ENCODE measurements at places on chromosomes 7 and 10.

DNA sequence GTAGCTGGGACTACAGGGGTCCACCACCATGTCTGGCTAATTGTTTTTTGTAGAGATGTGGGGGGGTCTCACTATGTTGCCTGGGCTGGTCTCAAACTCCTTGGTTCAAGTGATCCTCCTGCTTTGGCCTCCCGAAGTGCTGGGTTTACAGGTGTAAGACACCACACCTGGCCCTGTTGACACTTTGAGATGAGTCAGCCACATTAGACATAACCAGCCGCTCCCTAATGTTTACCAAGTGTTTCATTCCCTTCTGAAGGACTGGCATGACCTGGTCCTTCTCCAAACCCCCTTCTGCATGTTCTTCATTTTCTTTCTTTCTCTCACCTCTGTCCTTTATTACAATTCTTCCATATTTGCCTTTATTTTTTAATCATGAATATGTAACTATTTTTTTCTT, 67.8 kb downstream of the TAF3 start:
- no peak for DNase-seq

DNA sequence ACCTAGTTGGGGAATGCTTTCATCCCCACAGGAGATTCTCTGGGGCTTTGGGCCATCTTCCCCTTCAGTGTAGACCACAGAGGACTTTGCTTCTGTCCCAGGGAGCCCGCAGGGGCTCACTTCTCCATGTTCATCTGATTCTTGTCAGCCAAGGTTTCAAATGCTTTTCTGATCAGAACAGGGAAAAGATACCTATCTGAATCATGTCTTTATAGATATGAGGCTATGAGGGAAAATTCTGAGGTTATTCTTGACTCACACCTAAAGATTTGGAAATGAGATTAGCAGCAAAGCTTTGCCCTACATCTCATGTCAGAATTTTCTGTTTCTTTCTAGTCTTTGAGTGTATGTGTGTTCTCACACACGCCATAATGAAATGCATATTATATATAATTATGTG, 53.3 kb downstream of the FIGNL1 start:
- DNase-seq = no peak

DNA sequence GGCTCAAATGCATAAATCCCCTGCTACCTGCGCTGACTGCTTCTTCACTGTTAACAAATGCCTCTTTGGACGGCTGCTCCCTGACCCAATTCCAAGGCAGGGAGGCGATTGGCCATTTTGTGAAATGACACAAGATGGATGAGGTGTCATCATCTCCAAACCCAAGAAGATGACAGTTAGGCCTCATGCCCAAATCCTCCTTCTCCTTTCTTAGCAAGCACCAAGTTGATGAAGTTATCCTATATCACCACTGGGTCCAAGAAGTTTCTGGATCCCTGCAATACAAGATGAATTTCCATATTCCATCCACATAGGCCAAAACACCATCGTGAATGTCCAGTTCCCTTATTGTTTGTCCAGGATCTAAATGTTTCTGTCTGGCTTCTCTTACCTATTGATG, 98.5 kb upstream of the RAB11FIP2 start:
- no peak for DNase-seq

GRCh38 chr10:49500412-49500811, 38.5 kb downstream of the ERCC6 start:
- DNase-seq = no peak

- no peak for DNase-seq
These were observed 94.3 kb upstream of the IL6 start for GRCh38 chr7:22632674-22633073.

DNA sequence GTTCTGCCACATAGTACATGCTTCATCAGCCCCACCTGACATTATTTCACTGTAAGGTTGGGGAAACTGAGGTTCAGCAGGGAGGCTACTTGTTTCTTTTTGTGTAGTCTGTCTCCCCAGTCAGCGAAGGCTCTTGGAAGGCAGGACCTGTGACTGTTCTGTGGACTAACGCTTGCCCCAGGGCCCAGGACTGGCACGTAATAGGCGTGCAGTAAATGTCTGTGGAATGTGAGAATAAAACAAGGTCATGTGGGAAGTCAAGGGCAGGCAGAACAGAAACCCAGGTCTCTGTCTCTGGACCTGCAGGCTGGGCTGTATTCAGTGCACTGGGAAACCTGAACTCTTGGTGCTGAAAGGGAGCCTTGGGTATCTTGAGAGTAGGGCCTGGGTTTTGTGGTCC, 168.7 kb downstream of the RPS24 start:
- DNase-seq = no peak

DNA sequence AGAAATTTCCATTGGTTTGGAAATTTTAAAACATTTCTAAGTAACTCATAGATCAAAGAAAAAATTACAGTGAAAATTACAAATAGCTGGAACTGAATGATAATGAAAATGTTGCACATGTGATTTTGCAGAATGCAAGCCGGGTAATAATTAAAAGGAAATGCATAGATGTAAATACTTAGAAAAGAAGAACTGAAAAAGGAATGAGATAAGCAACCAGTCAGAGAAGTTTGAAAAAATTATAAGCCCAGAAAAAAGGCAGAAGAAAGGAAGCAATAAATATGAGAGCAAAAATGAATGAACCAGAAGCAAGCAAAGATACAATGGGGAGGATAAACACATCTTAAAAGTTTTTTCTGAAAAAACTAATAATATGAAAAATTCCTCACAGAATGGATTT, 3.2 kb upstream of the TMEM273 start:
- no peak for DNase-seq

GRCh38 chr10:132407846-132408278, 10.9 kb downstream of the PWWP2B start:
- DNase-seq = peak; percentile 18

DNA sequence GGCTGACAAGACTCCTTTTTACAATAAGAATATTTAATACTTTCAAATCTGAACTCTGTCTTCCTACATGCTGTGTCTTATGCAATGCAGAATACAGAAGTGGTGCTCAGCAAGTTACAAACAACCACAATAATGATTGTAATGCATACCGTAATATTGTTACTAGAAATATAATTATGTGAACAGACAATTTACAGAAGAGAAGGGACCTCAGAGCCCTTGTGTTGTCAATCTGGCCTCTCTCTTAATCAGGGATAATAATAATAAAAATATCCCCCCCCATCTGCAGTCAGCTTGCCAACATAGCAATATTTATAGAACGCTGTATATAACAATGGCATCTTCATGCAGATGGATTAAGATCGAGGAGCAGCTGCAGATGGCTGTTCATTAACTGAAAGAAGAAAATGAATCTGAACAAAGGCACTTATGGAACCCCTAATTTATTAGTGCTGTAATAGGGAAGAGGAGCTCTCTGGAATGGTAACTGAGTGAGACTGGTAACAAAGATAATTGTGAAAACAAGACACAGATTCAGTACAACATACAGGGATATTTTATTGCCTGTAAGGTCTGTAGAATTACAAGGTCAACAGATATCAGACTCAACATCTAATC, 106.3 kb downstream of the TMEM26 start:
- DNase-seq = no peak

DNA sequence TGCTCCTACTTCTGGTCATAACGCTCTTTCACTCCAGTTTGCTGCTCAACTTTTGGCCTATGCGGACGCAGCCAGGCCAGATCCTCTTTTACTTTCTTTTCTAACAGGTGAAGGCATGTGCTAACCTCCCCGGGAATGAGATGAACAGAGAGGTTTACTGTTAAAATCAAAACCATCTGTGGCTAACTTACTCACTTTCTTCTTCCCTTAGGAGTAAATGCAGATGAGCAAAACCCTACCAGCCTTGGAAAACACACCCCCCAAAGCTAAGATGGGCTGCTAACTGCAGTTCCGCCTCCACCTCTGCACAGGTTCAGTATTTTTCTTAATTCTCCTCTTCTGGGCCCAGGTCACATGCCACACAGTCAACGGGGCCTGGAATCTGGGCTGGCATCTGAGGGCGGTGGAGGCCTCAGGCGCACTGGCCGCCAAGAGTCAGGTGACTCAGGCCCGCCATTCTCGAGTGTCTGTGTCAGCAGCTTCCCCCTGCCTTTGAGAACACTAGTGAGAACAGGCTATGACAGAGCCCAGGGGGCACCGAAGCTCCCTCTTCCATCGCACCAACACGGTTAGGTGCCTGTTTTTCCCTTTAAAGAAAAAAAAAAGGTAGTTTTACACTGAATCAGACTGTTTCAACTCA, 11.1 kb downstream of the FAM53B start:
- no peak for DNase-seq

- no peak for DNase-seq
These were observed 207.0 kb downstream of the DNAJB6 start for GRCh38 chr7:157543791-157544190.

DNA sequence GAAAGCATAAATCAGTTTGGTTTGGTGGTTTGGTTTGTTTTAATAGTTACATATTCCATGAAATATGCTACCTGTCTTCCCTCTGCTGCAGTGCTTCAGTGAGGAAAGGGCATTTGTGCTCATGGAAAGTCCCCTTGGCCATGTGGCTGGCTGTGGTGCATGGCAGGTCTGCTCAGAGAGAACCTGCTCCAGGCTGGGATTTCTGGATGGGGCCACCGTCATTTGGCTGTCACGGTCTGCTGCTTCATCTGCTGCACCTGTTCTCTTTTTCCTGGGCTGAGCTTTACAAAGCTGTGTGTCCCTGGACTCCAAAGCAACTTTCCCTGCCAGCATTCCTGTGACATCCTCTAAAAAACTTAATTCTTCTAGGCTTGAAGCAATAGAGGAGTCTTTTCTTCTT, 8.9 kb downstream of the CDK14 start:
- DNase-seq = peak; percentile 95

DNA sequence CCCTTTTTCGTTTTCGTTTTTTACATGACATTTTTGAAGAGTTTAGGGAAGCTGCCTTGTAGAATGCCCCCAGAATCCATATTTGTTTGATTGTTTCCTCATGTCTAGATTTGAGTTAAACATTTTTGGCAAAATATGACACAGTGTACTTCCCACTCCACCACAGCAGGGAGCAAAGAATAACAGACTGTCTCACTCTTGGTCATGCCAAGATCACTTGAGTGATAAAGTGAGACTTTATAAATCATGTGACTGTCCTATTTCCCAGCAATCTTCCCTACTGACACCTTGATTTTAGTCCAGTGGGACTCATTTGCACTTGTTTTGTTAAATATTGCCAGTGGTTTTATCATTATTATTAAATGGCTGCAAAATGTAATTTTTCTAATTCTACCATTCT, 44.4 kb upstream of the USP6NL start:
- no peak for DNase-seq

DNA sequence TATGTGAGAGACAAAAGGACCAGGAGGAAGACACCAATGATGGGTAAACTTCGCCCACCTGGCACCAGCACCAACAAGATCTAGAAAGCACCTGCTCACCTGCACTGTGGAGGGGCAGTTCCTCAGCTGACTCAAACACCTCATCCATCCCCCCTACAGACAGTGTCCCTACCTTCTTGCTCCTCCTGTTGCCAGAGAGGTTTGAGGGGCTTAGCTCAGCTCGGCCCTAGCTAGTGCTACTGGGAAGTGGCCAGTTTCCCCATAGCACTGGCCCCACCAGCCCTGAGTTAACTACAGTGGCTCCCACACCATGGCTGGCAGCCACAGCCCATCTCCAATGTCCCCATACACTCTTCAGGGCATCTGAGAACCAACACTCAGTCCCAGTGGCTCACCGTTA, 70.8 kb downstream of the GRID1 start:
- DNase-seq = no peak

DNA sequence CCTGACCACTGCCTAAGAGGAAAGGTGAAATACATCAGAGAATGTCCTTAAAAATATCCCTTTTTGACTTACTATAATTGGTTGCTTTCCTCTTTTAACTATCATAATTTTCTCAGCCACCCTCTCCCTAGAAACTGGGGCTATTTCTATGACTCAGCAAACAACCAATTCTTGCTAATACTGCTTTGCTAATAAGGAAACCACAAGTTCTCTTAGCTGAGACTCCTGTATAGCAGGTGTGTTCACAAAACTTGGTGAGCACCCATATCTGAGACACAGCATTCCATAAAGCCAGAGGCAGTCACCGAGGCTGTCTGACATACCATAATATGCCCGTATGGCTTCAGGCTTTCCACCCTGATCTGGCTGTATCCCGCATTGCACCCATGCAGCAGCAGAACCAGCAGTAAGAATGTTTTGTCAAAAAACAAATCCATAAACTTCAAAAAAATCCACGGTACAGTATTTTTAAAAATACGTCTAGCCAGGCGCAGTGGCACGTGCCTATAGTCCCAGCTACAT, 191.7 kb upstream of the C7orf33 start:
- DNase-seq = no peak

GRCh38 chr10:70312972-70313371, 29.2 kb upstream of the NPFFR1 start:
- no peak for DNase-seq

GRCh38 chr10:5804386-5804785, 8.8 kb downstream of the GDI2 start:
- DNase-seq = no peak

DNA sequence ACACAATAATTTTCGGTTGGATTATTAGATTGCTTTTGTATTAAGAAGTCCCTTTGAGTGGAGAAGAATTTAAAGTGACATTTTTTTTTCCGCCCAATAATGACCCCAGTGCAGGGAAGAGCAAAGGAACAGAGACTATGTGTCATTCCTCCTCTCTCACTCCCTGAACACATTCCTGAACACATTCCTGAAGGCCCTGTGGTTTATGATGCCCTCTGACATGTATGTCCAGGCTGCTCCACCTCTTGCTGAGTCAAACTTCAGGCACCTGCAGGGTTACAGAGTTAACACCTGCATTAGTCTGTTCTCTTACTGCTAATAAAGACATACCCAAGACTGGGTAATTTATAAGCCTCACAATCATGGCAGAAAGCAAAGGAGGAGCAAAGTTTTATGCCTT, 704.0 kb upstream of the LRRN3 start:
- no peak for DNase-seq

GRCh38 chr7:7369134-7369533, 166.5 kb downstream of the COL28A1 start:
- no peak for DNase-seq

- no peak for DNase-seq
These were observed 46.8 kb downstream of the PDE1C start for GRCh38 chr7:32023376-32023775.

GRCh38 chr10:112265745-112266144, 17.5 kb upstream of the TECTB start:
- DNase-seq = no peak

GRCh38 chr7:128201067-128201689, 39.9 kb upstream of the LEP start:
- no peak for DNase-seq

DNA sequence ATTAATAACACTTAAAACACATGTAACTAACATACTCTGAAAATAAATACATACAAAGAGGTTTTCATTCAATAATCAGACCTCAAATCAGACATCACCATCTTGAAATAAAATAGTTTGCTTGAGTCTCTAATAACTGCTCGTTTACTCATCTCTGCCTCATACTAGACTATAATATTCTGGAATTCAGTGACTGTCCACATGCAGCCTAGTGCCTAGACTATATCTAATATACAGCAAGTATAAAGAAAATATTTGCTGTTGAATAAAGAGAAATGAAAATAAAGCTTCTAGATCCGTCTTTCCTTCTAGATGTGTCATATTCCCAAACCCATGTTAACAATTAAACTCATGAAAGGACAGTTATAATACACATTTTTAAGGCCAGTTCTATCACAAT, 236.3 kb upstream of the LRRN3 start:
- DNase-seq = no peak

- DNase-seq = no peak
These were observed 5.8 kb downstream of the IKZF1 start for GRCh38 chr7:50310361-50310760.

GRCh38 chr7:87658553-87658952, 30.4 kb downstream of the RUNDC3B start:
- DNase-seq = no peak

Data from NCI-H526 treated with DMSO at 0.1 percent for 48 hours (cell line).